ENCODE measurements at places on chromosomes 7 and 10.

DNA sequence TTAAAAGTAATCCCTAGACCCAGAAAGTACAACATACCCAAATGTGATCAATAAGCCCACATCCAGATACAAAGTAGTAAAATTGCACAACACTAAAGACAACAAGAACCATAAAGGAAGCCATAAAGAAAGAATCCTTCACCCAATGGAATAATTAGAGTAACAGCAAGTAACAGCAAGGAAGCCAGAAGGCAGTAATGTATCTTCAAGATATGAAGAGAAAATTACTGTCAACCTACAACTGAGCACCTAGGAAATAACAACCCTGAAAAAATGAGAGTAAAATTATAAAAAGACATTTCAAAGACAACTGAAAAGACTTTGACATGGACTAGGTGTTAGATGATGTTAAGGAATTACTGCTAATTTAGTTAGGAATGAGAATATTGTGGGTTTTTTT is 60.5 kb downstream of the CNOT4 start:
- DNase-seq, result no peak

- DNase-seq, result no peak
These were observed 27.7 kb downstream of the SUGCT start for GRCh38 chr7:40162516-40162915.

GRCh38 chr10:110455446-110455845 is 42.3 kb upstream of the DUSP5 start:
- DNase-seq, result no peak

DNA sequence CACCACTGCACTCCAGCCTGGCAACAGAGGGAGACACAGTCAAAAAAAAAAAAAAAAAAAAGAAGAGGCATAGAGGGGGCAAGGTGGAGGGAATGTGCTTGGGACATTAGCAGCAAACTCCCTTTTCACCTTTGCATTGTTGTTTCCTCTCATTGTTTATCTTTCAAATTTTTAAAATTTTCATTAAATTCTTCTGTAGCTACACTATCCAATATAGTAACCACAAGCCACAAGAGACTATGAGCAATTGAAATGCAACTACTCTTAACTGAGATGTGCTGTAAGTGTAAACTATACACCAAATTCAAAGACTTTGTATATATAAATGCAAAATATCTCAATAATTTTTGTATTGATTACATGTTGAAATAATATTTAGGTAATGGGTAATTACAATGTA is 43.4 kb downstream of the EBLN1 start:
- DNase-seq, result no peak

GRCh38 chr10:24208661-24209431 is at the start of gene KIAA1217:
Gene KIAA1217 (plus strand): TSS chr10:24209138. CDS start chr10:24209194, 56 bp downstream.
- DNase-seq, result no peak

GRCh38 chr10:34905200-34905927 is 90.3 kb upstream of the PARD3 start:
- DNase-seq, result no peak

GRCh38 chr7:66118603-66119002 is 4.0 kb downstream of the CRCP start:
- no peak for DNase-seq

- DNase-seq, result no peak
These were observed 43.4 kb downstream of the TMEM130 start for GRCh38 chr7:98826387-98826786.

DNA sequence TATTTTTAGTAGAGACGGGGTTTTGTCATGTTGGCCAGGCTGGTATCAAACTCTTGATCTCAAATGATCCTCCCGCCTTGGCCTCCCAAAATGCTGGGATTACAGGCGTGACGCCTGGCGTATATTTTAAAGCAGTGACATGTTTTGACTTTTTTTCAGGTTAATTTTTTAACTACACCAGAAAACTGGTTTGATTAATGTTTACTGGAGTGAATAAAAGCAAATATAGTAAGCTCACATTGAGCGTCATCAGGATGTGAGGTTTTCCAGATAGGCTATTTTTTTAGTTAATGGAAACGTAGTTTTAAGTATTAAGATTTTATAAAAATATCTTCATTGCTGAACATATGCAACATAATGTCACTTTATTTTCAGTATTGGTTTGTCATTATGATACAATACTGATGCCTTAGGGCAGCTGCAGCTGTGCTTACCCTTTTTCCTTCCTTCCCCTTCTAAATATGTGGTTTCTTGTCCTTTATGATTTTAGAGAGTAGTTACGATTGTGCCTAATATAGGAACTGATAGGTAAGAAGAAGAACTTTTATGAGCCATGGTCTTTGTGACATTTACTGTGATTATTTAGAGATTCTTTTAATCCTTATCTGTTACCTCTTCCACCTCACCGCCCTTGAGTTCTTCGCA is 37.3 kb downstream of the TMEM60 start:
- no peak for DNase-seq

GRCh38 chr10:118843647-118844265 is 89.0 kb upstream of the CACUL1 start:
- DNase-seq, result no peak

- DNase-seq, result no peak
These were observed 917 bp downstream of the ZNF365 start for GRCh38 chr10:62374862-62375710.
